ENCODE measurements at places on chromosomes 5 and 9.

- no peak for DNase-seq
Observed at GRCh38 chr5:135241536-135241935, 157.5 kb downstream of the MACROH2A1 start.

DNA sequence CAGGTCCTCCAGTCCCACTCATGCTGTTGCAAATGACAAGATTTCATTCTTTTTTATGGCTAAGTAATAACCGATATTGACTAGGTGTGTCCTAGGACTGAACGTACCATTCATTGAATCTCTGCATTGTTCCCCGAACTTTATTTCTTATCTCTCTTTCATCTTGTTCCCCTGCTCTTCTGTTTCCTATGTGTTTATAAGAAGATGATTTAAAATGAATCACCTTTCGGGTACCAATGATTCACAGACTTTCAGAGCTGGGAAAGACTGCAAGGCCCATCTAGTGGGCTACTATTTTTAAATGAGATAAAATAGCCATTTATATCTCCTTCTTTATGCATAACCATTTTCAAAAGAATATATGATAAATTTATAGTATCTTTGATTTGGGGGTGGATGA, 133.0 kb downstream of the CDH18 start:
- DNase-seq, result no peak

DNA sequence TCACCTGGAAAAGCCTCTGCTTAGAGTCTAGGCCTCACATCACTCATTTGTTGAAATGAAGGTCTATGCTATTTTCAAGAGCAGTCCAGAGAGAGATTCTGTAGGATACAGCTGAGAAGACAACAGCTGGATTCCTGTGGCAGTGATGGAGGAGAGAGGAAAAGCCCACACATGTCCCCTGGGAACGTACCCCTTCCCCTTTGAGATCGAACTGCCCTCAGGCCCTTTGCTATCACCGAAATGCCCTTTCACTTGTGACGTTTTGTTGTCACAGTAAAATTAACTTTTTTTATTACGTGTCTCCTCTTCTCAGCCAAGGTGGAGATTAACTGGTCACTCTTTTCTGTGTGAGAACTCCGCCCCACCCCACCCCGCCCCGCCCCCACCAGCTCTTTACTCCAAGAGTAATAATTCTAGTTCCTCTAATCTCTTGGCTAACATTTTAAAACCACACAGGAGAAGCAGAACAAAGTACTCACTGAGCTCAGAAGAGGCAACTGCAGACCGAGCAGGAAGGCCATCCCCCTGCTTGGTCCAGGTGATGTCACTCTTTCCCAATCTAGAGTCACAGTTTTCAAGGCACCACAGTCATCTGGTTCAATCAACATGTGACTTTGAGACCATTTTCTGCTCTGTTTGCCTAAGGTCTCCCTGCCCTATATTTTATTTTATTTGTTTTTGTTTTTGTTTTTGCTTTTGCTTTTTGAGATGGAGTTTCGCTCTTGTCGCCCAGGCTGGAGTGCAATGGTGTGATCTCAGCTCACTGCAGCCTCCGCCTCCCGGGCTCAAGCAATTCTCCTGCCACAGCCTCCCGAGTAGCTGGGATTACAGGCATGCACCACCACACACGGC, 105.6 kb downstream of the SUSD1 start:
- DNase-seq, result no peak

- no peak for DNase-seq
Observed at GRCh38 chr5:125526966-125527365, 780.5 kb upstream of the ZNF608 start.

DNA sequence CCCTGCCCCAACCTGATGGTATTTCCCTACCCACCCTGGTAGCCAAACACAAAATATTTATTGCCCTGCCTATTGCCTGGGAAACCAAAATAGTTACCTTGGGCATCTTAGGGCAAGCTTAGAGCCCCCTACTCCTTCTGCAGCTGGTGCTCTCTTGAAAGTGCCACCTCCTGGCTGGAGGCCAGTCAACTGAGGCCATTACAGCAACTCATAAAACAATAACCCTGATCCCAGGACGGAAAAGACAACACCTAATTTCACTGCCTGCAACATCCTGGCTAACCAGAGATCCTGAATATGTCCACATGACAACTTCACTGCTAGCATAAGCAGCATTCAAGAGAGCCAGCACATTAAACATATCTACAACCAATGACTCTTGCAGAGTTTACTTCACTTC, 38.7 kb downstream of the MTAP start:
- DNase-seq, result no peak

Data from activated naive CD4-positive, alpha-beta T cell (primary cell).